Activated naive CD4-positive, alpha-beta T cell treated with anti-CD3 and anti-CD28 coated beads, Interleukin-2, amount 50 U/mL, for 72 hours (primary cell): ENCODE measurements at places on chromosomes 3 and 15. TPM values are rescaled to one million over a fixed set of nuclear protein-coding genes. Genes with fewer than 3 reads are reported as not detected.
A peak's percentile ranks its signal among the peaks of the same experiment; 100 is the strongest.

- peak; percentile 14 for DNase-seq
Measured at GRCh38 chr3:127388427-127388826, 100.6 kb upstream of the PRR20G start.

GRCh38 chr3:120144267-120144666 lies 50.0 kb upstream of the GSK3B start:
- DNase-seq = no peak

- DNase-seq = no peak
Measured at GRCh38 chr15:101349047-101349951, 54.3 kb upstream of the SNRPA1 start.

- no peak for DNase-seq
Measured at GRCh38 chr3:66093981-66094380, 55.3 kb upstream of the MAGI1 start.

DNA sequence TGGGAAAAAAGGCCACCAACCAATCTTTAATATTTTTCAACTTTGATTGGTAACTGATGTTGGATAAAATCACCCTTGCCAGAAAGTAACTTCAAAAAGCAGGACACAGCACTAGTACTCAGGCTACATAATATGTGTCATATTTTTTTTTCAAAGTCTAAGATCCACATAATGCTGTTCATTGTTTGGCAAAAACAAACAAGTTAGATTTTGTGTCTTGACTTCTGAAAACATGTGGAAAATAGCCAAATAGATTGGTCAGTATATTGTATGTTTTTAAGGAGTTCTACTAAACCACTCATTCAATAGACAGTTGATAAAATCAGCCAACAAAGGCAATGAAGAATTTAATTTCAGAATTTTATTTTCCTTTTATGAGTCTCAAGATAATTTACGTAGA lies 111.7 kb upstream of the CCDC54 start:
- DNase-seq = no peak

DNA sequence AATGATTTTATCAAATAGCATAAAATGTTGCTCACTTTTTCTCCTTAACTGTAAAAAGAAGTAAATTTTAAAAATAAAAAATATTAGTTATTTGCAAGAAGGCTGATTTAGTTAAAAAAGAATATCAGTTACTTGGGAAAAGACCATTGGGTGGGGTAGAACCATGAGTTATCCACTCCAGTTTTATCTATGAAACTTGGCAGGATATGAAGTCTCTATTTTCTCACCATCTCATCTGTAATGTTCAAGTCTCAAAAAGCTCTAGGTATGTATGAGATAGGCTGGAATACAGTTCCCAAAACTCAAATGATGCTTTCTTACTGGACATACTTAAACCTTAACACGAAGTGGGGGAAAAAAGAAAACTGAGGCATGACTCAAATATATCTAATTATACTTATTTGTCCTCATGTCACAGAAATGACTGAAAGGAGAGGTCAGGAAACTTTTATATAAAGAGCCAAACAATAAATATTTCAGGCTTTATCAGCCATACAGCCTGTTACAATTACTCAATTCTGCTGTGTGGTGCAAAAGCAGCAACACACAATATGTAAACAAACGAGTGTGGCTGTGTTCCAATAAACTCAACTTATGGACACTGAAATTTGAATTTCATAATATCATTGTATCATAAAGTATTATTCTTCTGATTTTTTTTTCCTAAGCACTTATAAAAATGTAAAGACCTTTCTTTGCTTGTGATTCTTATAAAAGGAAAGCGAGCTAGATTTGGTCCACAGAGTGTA lies 131.8 kb downstream of the TBL1XR1 start:
- no peak for DNase-seq

- no peak for DNase-seq
Measured at GRCh38 chr3:80521081-80521480, 753.3 kb upstream of the ROBO1 start.

DNA sequence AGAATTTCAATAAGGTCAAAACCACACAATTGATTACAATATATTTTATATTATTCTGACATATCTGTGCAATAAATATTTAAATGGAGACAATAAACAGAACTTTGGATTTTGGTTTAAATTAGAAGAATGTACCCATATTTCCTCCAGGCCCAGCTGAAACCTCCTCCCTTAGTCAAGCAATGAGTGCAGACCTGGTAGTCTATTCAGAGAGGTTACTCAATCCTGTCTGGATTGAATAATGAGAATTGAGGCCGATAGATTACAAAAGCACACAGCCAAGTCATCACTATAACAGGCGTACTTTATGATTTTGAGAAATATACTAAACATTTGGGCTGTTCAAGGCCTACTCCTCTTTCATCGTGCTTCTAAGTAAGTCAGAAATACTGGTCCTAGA lies 114.5 kb upstream of the STRIT1 start:
- DNase-seq = no peak

DNA sequence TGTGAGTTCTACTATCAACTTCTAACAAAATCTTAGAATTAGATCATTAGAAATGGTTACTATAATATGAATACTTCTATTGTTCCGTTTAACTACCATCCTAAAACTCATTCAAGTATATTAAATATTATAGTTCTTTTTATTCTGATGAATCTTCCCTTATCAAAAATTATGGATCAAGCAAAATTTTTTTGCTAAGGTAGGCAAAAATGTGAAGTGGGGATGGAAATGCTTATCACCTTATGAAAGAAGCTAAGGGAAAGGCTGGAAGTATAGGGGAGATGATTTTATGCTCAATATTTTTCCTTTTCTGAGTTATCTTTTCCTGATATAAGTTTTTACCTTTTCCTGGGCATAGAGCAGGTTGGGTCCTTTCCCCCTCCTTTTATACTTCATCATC lies 40.7 kb upstream of the CCDC39 start:
- no peak for DNase-seq

- DNase-seq = no peak
Measured at GRCh38 chr3:46955801-46956259, 20.7 kb downstream of the CCDC12 start.

DNA sequence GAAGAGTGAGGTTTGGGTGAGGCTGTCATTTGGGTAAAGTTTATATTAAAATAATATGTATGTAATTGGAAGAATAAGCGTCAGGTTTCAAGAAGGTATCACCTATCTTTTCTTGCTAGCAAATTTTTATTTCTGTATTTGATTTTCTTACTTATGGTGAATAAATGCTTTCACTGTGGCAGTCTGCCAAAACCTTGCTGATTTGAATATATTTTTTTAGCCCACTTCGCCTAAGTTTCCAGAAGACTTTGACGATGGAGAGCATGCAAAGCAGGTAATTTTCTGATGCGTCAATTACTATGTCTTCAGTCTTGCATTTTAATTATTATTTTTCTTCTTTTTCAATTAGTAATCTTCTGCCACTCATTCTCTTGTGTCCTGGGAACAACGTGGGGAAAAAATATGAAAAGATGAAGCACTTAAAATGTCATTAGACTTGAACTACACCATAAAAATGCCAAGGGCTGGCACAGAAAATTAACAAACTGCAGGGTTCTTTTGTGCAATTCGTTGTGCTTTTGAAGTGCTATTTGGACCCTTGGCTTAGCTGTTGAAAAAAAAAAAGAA lies 40.4 kb downstream of the SRP14 start:
- no peak for DNase-seq

- DNase-seq = no peak
Measured at GRCh38 chr3:108011616-108012015, 79.2 kb downstream of the CD47 start.

The MUC13 gene
- total RNA-seq = not detected

DNA sequence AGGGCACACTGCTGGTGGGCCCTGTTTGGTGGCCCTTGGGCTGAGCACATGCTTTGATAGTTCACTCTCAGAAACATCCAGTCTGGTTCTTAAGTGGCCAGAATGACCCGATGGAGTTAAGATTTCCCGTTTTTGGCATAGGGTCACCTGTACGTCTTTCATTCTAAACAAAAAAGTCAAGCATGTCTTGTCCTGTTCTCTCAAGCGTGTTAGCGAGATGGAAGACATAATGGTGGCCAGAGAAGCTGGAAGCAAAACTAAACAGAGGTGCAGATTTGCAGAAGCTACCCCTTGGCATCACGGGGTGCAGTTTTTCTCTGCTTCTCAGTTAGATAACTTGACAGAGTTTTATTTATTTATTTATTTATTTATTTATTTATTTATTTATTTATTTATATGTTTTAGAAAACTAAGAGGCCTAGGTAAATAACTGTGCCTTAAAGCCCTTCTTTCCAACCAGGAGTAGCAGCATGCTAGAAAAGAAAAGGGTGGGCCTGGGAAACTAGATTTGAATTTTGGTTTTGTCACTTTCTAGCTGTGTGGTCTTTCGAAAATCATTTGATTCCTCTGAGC lies 63.0 kb downstream of the ST6GAL1 start:
- no peak for DNase-seq

GRCh38 chr3:130705501-130705900 lies 41.1 kb downstream of the PIK3R4 start:
- no peak for DNase-seq

DNA sequence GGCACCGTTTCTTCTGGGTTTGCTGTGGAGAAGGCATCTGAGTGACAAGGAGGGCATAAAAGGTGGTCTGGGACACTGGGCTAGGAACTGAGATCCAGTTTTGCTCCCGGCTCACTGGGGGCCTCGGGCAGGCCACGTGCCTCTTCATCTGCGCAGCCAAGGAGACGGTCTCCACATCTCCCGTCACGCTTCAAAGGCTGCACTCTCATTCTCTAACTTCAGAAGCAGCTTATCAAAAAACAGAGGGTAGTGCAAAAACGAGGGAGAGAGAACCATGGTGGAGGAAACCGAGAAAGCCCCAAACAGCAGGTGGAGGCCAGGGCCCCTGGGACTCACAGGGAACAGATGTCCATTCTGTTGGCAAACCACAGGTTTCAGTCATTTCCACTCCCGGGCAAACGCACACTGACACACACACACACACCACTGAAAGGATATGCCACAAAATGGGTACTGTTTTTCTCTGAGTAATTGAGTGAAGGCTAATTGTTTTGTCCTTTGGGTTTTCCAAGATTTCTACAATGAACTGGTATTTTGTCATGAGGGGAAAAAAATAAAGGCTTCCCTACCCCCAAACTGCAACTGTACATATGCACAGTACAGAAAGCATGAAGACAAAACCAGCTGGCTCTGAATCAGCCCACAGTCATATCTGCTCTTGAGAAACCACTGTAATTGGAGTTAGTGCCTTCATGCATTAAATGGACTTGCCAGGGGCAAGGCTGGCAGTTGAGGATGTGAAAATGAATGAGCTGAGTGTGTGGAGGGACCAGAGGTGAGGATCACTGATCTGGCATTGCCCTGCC lies 71.9 kb downstream of the MGLL start:
- no peak for DNase-seq

GRCh38 chr3:10911350-10912002 lies 81.1 kb upstream of the SLC6A1 start:
- DNase-seq = no peak

GRCh38 chr3:29649815-29650547 lies 369.1 kb downstream of the RBMS3 start:
- DNase-seq = no peak

The FURIN gene
- 721 TPM for total RNA-seq

DNA sequence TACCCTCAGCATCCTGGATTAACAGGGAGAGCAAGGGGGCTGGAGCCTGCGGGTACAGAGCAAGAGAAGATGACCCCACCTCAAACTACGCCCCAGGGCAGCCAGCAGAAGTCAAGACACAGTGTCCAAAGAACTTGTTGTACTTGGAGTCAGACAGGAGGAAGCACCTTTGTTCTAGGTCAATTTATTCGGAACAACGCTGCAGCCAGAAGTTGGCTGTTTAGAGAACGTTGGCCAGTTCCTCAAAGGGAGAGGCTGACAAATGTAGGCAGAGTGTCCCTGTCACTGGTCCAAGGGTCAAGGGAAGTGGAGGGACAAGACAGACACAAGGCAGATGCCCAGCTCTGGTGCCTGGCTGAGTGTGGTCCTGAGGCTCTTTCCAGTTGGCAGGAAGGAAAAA lies 32.1 kb upstream of the PIAS1 start:
- DNase-seq = no peak

DNA sequence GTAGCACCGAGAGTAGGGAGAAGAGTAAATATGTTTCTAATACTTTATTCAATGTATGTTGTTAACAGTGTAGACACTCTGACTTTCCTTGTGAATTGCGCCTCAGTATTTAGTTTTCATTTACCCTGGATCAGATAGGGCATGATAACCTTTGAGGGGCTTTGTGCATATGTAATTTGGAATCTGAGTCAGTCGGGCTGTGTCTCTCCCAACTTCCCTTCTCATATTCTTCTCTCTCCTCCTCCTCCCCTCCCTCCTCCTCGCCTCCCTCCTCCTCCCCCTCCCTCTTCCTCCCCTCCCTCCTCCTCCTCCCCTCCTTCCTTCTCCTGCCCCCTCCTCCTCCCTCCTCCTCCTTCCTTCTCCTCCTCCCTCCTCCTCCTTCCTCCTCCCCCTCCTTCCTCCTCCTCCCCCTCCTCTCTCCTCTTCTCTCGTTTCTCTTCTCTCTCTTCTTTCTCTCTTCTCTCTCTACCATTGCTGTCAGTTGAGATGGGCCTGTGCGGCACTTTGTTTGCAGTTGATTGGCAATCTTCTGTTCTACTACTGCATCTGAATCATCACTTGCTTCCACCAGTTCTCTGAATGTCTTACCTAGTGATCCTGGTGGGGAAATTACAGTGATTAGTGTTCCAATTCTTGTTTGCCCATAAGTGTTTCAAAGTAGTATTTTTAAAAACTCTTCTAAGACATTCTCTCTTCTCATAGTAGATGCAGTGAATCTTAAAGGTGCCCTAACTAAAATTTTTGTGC lies 162.3 kb downstream of the PGPEP1L start:
- no peak for DNase-seq

The ANKRD63 gene
- total RNA-seq = not detected

- no peak for DNase-seq
Measured at GRCh38 chr3:72329354-72329753, 518.9 kb downstream of the SHQ1 start.

DNA sequence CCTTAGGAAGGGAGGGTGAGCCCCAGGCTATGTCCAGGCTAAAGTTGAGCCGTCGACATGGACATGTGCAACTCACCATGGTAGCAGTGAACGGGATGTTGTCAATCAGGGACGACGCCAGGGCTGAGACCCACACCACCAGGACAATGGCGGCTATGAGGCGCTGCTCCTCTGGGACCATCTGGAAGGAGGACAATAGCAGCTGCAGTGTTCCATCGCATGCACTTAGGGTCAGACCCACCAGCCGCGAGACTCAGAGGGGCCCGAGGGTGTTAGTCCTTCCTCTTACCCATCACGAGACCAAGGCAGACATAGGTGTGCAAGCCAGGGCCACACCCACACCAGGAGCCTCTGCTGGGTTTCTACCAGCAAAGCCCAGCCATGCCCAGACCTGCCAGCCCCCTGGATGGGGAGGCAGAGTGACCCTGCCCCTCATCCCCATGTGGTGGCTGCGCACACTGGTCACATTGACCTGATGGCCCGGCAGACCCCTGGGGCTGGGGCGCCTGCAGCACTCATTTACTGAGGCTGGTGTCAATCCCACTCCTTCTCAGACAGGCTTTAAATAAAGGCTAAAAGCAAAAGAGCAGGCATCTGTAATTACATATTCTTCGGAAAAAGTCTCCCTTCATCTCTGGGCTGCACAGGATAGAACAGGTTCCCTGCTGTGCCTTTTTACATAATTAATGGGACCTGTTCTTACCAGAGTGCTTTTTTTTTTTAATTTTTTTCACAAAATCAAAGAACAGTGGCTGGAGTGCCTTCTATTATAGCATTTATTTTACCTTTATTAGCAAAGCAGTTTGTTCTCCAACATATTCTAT lies 227.8 kb downstream of the OCA2 start:
- no peak for DNase-seq

GRCh38 chr15:90227336-90227735 lies 6.4 kb downstream of the CIB1 start:
- DNase-seq = no peak
